ENCODE measurements at places on chromosomes 11 and 22.

- DNase-seq = no peak
These were observed 44.1 kb downstream of the FANCF start for GRCh38 chr11:22581354-22582150.

- DNase-seq = no peak
These were observed 13.7 kb upstream of the ALKBH3 start for GRCh38 chr11:43866969-43867368.

DNA sequence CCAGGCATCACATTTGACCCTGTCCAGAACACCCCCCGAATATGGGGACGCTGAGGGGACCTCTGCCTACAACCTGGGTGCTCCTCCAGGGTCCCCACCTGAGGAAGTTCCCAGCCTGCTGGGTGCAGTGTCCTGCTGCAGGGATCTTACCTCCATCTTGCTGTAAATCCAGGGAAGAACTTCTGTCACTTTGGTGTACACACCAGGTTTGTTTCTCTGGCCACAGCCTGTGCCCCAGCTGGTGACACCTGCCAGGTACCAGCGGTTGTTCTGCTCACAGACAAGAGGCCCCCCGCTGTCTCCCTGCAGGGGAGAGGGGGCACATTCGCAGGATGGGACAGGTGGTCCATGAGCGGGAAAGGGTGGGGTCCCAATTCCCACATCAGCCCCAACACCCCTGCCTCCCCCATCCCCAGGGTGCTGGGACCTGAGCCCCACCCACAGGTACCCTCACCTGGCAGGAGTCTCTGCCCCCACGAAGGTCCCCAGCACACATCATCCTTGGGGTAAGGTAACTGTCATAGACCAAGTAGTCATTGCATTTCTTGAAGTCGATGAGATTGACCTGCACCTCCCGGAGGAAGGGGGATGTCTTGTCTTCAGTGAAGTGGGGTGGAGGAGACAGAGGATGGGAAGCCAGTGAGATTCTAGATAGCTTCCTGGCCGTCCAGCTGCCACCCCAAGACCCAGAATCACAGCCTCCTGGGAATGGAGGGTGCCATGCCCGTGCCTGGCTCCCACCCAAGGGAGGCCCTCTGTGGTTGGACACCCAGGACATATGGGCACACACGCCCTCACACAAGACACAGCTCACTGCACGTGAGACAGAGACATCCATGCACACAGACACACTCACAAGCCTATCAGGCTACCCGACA, 25.5 kb downstream of the TMPRSS13 start:
- no peak for DNase-seq

DNA sequence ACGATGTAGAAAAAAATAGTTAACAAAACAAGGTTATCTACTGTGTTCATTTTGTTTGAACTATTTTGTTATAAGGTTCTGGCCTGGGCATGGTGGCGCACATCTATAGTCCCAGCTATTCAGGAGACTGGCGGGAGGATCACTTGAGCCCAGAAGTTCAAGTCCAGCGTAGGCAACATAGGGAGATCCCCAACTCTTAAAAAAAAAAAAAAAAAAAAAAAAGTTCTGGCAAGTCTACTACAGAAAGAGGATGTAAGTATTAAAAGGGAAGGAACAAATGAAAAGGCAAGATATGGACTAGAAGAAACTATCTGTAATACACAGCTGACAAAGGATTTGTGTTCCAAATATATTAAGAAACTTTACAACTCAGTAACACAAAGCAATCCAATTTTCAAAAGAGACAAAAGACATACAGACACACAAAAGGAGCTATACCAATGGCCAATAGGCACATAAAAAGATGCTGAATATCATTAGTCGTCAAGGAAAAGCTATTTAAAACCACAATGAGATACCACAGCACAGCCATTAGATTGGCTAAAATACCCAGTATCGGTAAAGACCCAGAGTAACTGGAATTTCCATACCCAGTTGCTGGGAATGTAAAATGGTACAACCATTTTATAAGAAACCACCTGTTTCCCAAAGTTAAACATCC, 27.4 kb downstream of the RRAS2 start:
- DNase-seq = no peak

GRCh38 chr11:2211113-2211971, 39.7 kb upstream of the TH start:
- DNase-seq = peak; percentile 8

DNA sequence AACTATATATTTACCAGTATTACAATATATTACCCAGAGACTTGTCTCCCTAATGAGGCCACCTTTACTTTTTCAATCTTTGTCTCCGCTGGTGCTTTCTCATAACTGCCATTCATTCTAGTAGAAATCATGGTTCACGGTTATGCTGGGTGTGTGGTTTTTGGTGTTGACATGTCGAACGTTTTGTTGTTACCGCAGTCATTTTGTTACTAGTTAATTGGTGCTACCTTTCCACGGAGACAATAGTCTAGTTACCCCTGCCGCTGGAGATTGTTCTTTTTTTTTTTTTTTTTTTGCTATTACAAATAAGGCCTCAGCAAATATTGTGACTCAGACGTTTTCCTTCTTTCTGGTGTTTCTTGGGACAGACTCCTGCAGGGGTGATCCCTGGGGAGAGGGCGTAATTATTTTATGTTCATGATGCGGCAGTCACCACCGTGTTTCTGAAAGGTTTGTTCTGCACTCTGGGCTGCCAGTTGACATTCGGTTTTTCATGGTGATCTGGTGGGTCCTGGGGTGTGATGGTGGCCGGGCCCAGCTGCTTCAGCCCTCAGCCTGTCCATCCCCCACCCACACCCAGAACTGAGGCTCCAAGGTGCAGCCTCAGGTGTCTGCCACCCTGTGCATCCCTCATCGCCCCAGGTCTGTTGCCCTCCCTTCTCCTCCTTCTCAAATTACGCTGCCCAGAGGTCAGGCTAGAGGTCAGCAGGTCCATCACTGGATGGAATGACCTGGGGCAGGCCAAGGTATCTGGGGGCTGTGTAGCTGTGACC, 28.6 kb downstream of the LRP5 start:
- no peak for DNase-seq
